ENCODE measurements at places on chromosomes 4 and X.

DNA sequence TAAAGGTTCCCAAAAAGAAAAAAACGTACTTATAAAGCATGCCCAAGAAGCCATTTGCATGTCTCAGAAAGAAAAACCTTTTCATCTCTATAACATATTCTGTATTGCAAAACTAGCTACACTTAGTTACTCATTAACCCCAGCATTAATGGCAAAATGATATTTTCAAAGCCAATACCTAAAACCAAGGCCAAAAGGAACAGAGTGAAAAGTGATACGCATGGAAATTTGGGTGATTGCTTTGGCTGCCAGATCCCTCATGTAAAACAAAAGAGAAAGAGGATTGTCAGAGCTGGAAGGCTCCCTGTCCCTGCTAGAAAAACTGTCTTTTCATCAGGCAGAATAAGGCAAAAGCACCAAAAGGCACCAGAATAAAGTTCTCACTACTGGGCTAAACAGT lies 46.8 kb upstream of the RADX start:
- DNase-seq = no peak

DNA sequence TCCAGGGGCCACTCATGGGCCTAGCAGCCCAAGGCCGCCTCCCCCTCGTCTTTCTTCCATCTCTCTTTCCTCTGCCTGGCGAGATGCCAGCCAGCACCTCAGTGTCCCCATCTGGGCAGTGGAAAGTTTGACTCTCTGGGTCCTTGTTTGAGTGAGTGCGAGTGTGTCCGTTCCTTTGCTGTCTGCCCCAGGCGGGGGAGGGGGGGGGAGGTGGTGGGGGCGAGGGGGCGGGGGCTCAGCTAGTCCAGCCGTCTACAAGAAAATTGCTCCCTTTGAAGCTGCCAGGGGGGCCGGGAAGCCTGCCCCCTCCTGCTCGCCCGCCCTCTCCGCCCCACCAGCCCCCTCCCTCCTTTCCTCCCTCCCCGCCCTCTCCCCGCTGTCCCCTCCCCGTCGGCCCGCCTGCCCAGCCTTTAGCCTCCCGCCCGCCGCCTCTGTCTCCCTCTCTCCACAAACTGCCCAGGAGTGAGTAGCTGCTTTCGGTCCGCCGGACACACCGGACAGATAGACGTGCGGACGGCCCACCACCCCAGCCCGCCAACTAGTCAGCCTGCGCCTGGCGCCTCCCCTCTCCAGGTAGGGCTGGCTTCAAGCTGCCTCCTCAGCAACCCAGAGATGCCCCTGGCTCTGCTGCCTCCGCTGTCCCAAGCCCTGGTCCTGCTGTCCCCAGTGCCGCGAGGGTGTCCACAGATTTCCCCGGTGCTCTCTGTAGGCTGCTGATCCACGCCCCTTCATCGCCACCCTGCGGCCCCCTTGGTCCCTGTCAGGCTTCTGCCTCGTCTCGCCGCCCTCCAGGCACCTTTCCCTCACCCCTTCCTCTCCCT lies at the start of gene BGN:
Gene BGN, plus strand, starts transcription at position 440 of the 821 bp plus-strand sequence. CDS start 9,652 bp downstream, outside the sequence.
- DNase-seq = no peak

DNA sequence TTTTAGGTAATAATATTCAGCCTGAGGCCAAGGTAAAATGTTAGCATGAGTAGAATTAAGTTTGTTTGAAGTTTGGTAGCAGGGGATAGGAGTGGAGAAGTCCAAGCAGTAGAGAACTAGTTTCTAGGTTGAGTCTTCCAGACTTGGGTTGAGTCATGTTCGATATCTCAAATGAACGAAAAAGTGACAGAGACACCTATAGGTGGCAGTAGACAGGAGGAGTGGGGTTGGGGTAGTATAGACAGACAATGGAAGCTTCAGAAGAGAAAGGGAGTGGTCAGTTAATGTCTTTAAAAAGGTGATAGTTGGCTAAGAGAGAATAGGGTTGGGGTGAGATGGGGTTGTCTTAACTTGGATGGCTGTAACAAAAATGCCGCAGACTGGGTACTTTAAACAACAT lies 58.7 kb upstream of the EMCN start:
- DNase-seq = no peak

DNA sequence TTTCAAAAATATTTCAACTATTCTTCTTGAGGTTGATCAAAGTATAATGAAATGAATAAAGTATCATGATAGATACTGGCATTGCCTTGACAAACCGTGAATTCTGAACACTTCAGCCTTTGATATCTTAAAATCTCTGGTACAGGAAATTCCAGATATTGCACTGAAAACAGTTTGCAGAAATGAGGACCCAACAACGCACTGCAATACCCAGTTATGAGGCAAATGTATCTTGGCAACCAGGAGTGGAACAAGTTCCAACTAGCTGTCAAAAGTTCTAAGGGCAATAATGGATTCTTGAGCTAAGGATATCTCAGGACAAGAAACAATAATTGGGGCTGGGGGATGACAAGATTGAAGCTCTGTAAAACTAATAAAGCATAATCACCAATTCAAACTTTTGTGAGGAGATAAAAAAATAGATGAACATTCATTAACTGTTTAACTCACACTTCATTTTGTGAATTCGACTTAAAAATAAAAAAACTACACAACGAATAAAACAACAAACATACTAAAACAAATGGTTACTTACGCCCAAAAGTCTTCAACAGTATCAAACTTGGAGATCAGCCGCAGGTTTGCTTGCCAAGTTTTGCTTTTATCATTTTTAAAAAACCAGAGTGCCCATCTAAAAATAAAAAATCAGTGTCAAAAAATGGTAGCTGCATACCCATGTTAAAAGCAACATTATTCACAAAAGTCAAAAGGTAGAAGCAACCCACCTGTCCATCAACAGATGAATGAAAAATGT lies 38.1 kb downstream of the EIF4E start:
- no peak for DNase-seq

Data from T-helper 1 cell (primary cell).